ENCODE measurements at places on chromosomes 16 and 17.

GRCh38 chr17:30933966-30934365 is 12.2 kb downstream of the ADAP2 start:
- H3K4me1 ChIP-seq, result no peaks in the 10 kb centered on the region
- no peak for DNase-seq
- no peak overlapping the region for H3K27ac ChIP-seq
- H3K27me3 ChIP-seq, result no peaks in the 10 kb centered on the region
- no peaks in the 10 kb centered on the region for H3K36me3 ChIP-seq
- no peak overlapping the region for H3K4me3 ChIP-seq

- H3K36me3 ChIP-seq, result no peaks in the 10 kb centered on the region
- H3K4me3 ChIP-seq, result no peak overlapping the region
These were observed 34.6 kb downstream of the DCUN1D3 start for GRCh38 chr16:20865420-20866131.

DNA sequence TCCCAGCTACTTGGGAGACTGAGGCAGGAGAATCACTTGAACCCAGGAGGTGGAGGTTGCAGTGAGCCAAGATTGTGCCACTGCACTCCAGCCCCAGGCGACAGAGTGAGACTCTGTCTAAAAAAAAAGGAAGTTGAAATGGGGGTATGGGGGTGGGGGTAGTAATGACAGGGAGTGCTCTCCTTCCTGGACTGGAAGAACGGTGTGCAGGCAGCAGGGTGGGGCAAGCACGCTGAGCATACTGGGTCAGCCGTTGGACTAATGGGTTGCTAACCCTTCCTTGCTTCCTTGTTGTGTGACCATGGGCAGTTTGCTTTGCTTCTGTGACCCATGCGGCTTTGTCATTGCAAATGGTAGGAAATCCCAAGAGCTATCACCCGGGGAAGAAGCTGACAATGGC is 16.5 kb downstream of the KATNIP start:
- DNase-seq, result no peak
- H3K27me3 ChIP-seq, result no peaks in the 10 kb centered on the region
- no peak overlapping the region for H3K4me3 ChIP-seq
- no peaks in the 10 kb centered on the region for H3K4me1 ChIP-seq

- no peaks in the 10 kb centered on the region for H3K27me3 ChIP-seq
- no peak overlapping the region for H3K4me3 ChIP-seq
- no peaks in the 10 kb centered on the region for H3K4me1 ChIP-seq
- no peak for DNase-seq
These were observed 10.9 kb upstream of the TMEM98 start for GRCh38 chr17:32917081-32917480.

GRCh38 chr16:7511549-7512260 is 179.1 kb downstream of the RBFOX1 start:
- no peak overlapping the region for H3K4me3 ChIP-seq
- no peak overlapping the region for H3K27ac ChIP-seq
- DNase-seq, result no peak
- no peaks in the 10 kb centered on the region for H3K4me1 ChIP-seq

Data from breast epithelium (tissue), 4 donors.